Gastrocnemius medialis (tissue), 4 donors: ENCODE measurements at places on chromosomes 2 and 18.

DNA sequence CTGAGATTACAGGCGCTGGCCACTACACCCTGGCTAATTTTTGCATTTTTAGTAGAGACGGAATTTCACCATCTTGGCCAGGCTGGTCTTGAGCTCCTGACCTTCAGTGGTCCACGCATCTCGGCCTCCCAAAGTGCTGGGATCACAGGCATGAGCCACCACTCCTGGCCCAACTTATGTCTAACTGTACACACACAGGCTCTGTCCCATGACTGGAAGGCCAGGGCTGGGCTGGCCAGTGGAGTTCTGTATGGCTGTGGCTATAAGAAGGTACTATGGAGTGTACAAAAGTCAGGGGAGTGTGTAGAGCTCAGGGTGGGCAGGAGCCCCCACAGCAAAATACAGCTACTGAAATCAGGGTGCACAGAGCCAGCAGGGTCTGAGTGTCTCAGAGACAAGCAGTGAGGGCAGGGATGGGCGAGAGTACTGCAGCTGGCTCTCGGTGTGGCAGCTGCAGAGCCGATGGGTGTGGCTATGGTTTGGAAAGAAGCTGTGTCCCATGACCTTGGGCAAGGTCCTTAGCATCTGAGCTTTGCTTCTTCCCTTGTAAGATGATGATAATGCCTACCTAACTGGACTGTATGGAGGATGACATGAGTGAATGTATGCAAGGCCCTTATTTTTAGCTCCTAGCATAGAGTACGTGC lies 10.4 kb upstream of the MSGN1 start:
- DNase-seq, result no peak

DNA sequence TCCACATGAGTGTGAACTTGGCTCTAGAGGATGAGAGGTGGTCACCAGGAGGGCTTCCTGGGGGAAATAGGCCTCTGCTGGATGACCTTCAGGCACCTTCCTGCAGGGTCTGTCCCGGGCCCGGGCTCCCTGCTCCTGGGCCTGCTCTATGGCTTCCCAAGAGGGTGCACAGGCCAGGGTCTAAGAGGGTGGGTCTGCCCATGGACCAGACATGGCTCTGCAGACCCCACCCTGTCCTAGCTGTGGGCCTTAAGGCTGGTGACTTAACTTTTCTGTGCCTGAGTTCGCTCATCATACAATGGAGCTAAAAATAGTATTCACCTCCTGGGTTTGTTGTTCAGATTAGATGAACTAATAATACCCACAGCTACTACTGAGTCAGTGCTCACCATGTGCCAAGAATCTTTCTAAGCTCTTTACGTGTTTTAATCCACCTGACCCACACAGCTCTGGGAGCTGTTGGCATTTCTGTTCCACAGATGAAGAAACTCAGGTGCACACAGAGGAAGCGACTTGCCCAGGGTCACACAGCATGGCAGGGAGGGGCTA lies 14.4 kb downstream of the INHBB start:
- no peak for DNase-seq

DNA sequence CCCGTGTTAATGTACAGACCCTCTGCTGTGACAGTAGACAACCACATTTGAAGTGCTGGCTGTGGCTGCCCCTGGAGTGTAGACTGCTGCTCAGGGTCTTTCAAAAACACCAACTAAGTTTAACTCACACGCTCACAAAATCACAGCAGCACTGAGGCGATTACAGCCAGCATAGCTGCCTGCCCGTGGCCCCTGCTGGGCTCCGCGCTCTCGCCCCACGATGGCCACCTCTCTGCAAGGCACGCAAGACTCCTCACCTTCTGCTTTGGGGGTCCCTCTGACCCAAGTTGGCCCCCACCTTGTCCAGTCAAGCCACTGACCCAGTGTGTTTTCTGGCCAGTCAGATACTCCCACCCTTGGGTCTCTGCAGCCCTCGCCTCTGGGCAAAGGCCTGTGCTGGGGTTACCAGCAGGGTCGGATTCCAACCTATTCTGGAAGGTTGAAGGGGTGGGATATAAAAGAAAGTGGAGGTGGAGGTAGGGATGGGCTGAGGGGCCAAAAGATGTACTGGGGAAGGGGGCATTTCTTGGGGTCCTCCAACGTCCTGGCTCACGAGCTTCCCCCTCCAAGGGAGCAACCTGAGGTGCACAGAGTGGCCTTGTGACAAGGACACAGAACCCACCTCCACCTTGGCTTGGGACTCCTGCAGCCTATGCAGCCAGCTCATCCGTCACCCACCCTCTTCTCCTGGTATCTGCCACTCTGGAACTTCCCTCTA lies 2.9 kb upstream of the B3GNT7 start:
- DNase-seq, result no peak

- no peak for DNase-seq
These were observed 67.6 kb downstream of the KIAA2012 start for GRCh38 chr2:202140522-202141252.

- no peak for DNase-seq
These were observed 122.6 kb upstream of the STK17B start for GRCh38 chr2:196293751-196294515.

DNA sequence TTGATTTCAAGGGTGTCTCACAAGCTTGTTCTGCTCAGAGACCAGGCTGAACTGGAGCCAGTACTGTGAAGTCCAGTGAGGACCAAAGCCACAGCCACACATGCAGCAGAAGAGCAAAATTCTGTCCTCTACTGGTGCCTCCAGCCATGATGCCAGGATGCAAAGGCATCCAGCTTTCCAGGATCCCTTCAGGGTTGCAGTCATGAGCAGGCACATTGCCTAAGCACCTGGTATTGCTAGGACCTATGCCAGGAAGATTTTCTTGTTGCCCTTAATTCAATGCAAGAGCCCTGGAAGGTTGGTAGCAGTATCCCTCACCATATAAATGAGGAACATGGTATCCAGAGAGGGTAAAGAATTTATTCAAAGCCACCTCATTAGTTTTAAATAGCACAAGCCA lies 78.9 kb upstream of the CYRIA start:
- peak; percentile 14 for DNase-seq

DNA sequence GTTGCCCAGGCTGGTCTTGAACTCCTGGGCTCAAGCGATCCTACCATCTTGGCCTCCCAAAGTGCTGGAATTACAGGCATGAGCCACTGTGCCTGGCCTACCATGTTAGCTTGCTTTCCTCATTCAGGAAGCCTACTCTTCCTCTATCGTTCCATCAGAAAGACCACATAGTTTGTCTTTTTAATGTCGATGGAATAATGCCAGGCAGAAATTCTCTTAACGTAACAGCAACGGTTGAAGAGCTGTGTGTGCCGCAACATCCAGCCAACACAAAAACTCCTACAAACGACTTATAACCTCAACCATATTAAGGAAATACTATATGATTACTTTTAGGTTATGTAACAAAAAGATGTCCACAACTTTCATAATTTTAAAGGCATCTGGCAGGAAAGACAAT lies 10.5 kb downstream of the ITGB1BP1 start:
- DNase-seq, result no peak

DNA sequence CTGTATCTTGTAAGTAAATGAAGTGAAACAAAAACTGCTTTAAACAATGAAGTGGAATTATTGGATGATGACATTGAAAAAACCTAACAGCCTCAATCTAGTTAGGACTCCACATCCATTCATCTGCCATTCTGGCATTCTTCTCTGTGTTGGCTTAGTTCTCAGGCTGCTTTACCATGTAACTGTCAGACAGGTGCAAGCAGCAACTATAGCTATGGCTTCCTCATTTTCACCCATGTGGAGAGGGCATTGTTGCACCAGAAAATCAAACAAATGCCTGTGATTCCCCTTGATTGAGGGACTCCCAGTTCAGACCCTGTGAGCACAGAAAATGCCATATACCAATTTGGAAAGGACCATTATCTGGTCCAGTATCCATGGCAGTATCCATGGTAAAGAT lies 129.5 kb upstream of the NYAP2 start:
- no peak for DNase-seq

GRCh38 chr18:70107091-70107490 lies 98.4 kb downstream of the RTTN start:
- DNase-seq, result no peak

GRCh38 chr18:5106730-5107129 lies 90.3 kb downstream of the AKAIN1 start:
- DNase-seq, result no peak

DNA sequence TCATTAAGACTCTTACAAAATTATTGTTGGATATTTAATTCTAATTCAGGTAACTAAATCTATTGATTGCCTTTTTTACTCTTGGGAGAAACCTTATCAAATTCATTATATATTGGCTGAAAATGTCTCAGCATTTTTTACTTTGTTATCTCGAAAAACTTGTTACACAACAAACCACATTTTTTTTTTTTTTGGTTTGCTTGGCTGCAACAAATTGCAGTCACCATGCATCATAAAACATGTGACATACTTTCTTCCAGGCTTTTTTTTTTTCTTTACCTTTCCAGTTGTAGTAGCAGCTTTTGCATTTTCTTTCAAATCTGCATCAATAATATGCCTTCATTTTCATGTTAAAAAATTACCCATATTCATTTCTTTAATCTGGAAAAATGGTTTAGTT lies 186.7 kb downstream of the TDRD15 start:
- no peak for DNase-seq

- DNase-seq, result no peak
These were observed 52.8 kb upstream of the SPP2 start for GRCh38 chr2:233997707-233998106.

DNA sequence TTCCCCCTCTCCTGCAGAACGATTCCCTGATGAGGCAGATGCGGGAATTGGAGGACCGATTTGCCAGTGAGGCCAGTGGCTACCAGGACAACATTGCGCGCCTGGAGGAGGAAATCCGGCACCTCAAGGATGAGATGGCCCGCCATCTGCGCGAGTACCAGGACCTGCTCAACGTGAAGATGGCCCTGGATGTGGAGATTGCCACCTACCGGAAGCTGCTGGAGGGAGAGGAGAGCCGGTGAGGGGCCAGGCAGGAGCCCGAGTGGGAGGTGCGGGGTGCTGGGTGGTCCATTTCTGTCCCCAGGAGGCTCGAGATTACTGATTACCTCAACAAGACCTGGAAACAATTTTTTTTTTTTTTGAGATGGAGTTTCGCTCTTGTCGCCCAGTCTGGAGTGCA lies 3.1 kb downstream of the DES start:
- DNase-seq, result peak; percentile 52

GRCh38 chr2:153179808-153180207 lies 298.8 kb downstream of the RPRM start:
- no peak for DNase-seq

GRCh38 chr2:155310589-155310988 lies 612.1 kb downstream of the KCNJ3 start:
- no peak for DNase-seq

- no peak for DNase-seq
These were observed 112.2 kb upstream of the EPAS1 start for GRCh38 chr2:46184794-46185583.

- DNase-seq, result no peak
These were observed 146.6 kb upstream of the SP5 start for GRCh38 chr2:170568511-170568910.

DNA sequence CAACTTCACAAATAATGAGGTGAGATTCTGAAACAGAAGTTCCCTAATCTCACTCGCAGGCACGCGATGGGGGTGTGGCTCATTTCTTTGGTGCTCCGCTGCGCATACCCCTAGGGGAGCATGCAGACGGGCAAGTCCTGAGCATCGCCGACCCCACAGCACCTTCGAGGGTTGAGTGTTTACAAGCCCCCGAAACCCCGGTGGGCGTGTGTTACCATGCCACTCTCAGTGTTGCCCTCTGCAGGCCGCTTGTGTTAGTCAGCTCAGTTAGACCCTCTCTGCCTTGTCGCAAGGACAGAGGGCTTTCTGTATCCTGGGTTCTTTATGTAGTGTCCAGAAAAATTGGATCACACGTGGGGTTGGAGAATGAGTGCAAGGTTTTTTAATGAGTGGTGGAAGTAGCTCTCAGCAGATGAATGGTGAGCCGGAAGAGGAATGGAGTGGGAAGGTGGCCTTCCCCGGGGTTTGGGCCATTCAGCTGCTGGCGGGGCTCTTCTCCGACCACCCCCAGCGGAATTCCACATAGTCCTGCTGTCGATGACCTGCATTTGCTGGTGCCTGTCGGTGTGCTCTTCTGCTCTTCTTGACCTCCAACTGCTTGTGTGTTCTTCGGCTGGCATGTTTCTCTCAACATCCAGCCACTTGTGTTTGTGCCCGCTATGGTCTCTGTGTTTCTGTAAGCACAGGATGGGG lies 191.3 kb downstream of the RPRM start:
- DNase-seq, result no peak

DNA sequence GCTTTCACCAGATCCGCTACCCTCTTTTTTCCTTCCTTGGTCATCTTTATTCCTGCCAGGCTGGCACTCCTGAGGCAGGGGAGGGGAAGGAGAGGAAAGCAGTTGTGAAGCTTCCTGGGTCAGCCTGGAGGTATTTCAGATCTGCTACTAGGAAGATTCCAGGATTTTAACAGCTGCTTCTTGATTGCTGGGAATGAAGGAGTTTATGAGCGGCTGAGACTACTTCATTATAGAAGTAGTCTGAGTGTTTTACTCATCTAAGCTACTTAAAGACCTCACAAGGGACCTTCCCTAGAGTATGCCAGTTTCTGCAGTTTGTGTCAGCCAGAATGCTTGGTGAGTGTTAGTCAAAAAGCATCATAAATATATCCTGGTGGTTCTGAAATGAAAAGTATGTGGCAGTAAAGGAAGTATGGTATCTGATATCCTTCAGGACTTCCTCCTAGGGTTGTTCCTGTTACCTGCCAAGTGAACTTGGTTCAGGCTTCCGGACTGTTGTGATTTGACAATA lies 1.9 kb downstream of the TANC1 start:
- no peak for DNase-seq

DNA sequence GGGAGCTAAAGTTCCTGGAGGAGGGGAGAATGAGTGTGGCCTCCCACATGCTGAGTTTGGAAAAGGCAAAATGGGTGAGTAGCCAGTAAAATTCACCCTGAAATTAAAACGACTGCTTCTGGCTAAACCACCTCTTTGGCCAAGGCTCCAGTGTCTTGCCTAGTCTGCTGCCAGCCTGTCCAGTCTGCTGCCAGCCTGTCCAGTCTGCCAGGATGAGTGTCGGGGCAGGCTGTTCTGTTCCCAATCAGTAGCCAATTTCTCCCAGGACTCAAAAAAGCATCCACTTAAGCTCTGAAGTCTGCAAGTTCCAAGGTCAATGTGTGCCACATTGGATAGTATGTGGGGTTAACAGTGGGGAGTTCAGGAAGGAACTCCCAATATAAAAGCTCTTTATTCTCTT lies 134.6 kb upstream of the KLHL29 start:
- no peak for DNase-seq

DNA sequence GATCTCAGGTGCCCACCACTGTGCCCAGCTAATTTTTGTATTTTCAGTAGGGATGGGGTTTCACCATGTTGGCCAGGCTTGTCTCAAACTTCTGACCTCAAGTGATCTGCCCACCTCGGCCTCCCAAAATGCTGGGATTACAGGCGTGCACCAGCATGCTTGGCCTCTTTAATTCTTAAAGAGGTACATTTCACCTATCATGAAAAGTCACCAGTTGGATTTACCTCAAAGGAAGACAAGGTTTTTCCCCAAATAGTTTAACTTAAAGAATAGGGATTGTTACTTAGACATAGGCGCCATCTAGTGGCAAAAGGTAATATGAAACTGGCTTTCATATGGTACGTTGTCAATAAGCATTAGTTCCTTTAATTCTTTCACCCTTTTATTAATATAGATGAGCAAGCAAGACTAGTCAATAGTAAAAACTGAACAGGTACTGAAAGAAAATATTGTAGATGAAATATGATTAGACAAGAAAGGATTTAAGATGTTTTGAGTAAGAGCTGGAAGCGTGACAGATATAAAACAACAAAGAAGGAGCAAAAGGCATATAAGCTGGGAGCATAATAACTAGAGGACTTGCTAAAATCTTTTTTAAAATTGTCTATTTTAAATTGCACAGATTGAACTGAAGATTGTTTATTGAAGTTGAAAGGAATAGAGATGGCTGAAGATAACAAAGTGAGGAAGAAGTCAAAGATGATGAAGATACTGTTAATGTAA lies 35.0 kb upstream of the PSMD14 start:
- DNase-seq, result no peak
